NCI-H1105 (cell line): ENCODE measurements at places on chromosomes 12 and 14.

GRCh38 chr14:23660290-23661226, 24.4 kb downstream of the DHRS2 start:
- DNase-seq, result no peak

GRCh38 chr14:63686926-63687325, 40.9 kb downstream of the SGPP1 start:
- DNase-seq, result no peak

DNA sequence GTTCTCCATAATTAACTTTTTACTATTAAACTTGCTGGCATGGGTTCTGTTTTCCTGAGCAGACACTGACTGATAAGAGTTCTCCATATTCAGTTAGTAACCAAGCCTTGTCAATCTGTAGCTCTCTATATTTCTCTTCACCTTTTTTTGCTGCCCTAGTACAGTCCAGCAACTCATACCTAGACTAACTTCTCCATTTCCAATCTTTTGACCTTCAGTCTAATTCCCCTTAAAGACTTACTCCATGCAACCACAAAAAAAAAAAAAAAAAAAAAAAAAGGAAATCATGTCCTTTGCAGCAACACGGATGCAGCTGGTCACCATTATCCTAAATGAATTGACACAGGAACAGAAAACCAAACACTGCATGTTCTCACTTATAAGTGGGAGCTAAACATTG, 125.7 kb upstream of the KRAS start:
- DNase-seq, result no peak

DNA sequence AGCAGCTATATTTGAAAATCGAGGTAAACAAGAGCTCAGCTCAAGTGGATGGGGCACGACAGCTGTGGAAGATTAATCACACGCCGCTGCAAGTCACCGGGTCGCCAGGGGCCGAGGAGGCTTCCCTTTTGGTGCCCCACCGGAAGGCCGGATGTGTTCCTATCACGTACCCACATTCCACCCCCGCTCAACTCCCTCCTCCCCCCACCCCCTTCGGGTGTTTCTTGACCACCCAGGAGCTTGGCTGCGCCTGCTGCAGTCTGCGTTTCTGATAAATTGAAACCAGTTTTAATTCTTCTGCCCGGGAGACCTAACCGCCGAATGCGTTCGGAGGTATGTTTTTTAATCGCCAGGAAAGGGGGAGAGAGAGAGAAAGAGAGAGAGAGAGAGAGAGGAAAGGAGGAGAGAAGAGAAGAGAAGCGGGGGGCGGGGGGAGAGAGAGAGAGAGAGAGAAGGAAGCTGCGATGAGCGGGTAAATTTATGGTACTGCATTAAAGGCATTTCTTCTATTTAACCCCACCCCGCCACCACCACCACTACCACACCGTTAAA, 1.8 kb downstream of the SLC8A3 start:
- DNase-seq, result peak; percentile 43

DNA sequence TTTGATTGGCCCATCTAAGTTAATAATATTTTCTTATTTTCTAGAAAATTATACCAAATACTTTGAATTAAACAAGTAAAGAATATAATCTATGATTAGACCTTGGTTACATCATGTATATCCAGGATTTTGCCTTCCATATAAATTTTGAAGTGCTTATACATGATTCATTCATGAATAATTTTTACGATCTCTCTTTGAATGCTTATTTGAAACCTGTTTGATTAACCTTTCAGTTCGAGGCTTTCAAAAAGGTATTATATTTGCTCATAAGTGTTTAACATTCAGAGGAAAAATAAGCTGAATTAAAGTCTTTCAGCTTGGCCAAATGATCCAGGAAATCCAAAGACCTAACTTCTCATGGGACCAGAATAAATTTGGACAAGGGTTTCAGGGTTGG, 495.2 kb upstream of the GARIN6 start:
- no peak for DNase-seq
